RPMI7951 (cell line): ENCODE measurements at places on chromosomes 5 and 9. TPM values are rescaled to one million over a fixed set of nuclear protein-coding genes. Genes with fewer than 3 reads are reported as not detected.

Gene NMUR2
- total RNA-seq, result not detected in 2 replicates

- DNase-seq, result no peak
These were observed 10.9 kb downstream of the DNLZ start for GRCh38 chr9:136352682-136353081.

DNA sequence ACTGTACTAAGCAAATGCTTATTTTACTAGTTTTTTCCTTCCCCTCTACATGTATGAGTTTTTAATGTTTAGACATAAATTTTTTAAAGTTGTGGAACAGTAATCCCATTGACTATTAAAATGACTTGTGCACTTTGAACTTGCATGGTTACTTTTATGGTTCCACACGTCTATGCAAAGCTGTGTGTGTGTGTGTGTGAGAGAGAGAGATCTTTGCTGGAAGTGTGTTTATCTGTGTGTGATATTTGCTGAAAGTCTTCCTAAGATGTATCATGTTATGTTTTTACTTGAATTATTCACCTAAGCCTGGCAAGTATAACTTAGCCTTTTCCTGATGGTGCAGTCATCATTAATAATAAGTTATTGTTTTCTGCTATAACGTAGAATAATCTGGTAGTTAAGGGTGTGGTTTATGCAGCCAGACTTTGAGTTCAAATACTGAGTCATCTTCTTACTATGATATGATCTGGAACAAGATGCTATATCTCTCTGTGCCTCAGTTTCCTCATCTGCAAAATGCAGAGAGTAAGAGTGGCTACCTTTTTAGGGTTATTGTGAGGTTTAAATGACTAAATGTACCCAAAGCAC is 138.6 kb downstream of the SMARCA2 start:
- DNase-seq, result no peak

Gene C9orf50
- not detected in 2 replicates for total RNA-seq

- peak; percentile 84 for DNase-seq
These were observed 40.6 kb upstream of the ITGA2 start for GRCh38 chr5:52948418-52949076.

GRCh38 chr5:155906046-155906445 is 420.9 kb upstream of the SGCD start:
- no peak for DNase-seq

GRCh38 chr9:127505396-127506116 is 54.2 kb downstream of the LRSAM1 start:
- DNase-seq, result peak; percentile 39

GRCh38 chr9:118991366-118992285 is 377.6 kb downstream of the BRINP1 start:
- DNase-seq, result peak; percentile 15

- no peak for DNase-seq
These were observed 38.2 kb downstream of the ETF1 start for GRCh38 chr5:138504799-138505198.

Gene ELOVL7
- total RNA-seq, result 0.10 TPM in 1 of 2 replicates, not detected in the other

Gene GLRA1
- total RNA-seq, result not detected in 2 replicates

Gene SLC25A2
- 0.48 TPM in 1 of 2 replicates, not detected in the other for total RNA-seq

- DNase-seq, result peak; percentile 27
These were observed 343.0 kb downstream of the RAB3C start for GRCh38 chr5:58925627-58926540.

Gene FAM200C
- total RNA-seq, result 7.4 and 8.3 TPM in 2 replicates

GRCh38 chr5:112693301-112693700 is 44.4 kb upstream of the APC start:
- no peak for DNase-seq

DNA sequence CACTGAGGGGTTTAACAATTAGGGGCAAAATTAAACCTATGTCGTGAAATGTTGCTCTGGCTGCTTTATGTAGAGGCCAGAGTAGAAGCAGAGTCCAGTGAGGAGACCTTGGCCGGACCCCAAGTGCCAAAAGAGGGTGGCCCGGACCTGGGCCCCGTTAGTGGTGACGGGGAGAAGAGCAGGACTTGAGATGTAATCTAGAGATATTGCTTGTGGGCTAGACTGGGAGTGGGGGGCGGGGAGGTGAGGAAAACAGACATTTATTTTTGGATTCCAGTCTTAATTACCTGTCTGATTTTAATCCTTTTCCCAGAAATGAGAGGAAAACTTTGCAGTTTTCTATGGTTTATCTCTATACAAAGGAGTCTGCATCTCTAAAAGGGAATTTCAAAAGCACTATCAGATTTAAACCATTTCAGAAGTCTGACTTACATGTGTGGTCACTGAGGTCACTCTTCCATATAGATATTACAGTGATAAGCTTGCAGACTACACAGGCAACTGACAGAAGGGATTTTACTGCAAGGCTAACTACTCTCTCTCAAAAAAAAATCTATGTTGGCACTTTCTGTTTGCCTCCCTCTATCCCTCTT is 108.1 kb downstream of the MED27 start:
- DNase-seq, result no peak

Gene RPL12
- total RNA-seq, result 1,607 and 1,832 TPM in 2 replicates
